Cortex of kidney (tissue), 1 donor: ENCODE measurements at places on chromosomes 2 and 18.

GRCh38 chr2:175929850-175930249 lies 72.2 kb downstream of the LNPK start:
- no peak for DNase-seq

- no peak for DNase-seq
These were observed 1.2 kb downstream of the TFPI start for GRCh38 chr2:187552828-187553681.

DNA sequence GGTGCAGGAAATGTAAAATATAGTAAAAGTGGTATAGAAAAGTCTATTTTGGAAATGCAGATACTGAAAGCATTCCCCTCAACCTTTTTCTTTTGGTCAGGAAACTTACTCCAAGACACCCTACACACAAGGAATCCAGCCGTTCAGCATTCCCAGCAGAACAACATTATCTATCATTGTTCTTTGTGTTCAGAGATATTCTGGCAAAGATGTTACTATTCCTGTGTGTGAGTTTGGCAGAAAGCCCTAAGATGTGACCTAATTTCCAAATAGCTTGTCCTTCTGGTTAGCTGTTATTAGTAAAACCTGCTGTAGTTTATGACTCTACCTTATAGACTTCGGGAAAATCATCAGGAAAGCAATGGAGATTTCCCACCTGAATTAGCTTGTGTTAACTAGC lies 78.1 kb upstream of the PELI1 start:
- DNase-seq, result no peak

DNA sequence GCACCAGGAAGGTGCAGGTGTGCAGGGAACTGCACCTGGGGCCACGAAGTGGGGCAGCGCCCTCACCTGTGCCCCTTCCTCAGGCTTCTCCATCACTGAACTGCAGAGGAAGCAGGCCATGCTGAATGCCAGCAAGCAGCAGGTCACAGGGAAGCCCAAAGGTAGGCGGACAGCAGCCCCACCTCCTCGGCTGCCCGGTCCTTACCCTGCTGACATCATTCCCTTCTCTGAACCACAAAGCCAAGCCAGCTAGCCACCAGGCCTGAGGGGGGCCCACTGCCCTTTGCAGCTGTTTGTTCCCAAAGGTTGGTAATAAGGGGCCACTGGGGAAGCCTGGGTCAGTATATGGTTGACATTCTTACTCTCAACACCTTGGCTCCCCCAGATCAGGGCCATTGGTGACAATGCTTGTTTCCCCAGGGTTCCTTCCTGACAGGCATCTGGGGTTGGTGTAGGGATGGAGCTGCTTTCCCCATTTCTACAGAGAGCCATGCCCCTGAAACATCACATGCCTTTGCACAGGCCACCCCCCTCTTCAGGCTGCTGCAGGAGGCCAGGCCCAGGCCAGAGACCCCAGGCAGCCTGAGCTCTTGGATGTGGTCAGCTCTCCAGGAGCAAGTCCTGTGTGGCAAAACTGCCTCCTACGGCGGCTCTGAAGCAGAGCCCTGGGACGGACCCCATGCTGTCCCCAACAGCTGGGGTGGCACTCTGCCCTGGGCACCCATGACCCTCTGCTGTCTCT lies 47.8 kb downstream of the FAM168B start:
- DNase-seq, result no peak

- no peak for DNase-seq
These were observed 36.6 kb upstream of the PRLH start for GRCh38 chr2:237529452-237530402.

DNA sequence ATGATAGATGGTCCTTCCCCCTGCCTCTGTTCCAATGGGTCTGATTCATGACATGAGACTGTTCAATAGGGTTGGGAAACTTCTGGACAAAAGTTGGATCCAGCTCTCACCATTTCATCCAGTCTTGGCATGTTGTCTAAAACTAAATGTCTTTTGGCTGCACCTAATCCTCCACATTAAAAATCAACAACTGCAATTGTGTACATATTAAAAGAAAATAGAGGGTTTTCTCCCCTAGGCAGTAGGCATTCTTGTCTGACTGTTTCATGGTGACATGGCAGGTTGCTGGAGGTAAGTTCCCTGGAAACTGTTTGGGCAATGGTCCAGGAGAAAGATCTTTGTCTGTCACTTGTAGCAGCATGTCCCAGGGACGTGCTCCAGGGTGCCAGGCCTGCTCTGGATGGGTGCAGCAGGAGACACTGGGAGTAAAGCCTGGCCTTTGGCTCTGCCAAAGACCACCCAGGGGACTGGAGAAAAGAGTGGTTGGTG lies 135.8 kb downstream of the TCF4 start:
- DNase-seq, result no peak

- no peak for DNase-seq
These were observed 80.6 kb upstream of the ZFP36L2 start for GRCh38 chr2:43307046-43307445.

DNA sequence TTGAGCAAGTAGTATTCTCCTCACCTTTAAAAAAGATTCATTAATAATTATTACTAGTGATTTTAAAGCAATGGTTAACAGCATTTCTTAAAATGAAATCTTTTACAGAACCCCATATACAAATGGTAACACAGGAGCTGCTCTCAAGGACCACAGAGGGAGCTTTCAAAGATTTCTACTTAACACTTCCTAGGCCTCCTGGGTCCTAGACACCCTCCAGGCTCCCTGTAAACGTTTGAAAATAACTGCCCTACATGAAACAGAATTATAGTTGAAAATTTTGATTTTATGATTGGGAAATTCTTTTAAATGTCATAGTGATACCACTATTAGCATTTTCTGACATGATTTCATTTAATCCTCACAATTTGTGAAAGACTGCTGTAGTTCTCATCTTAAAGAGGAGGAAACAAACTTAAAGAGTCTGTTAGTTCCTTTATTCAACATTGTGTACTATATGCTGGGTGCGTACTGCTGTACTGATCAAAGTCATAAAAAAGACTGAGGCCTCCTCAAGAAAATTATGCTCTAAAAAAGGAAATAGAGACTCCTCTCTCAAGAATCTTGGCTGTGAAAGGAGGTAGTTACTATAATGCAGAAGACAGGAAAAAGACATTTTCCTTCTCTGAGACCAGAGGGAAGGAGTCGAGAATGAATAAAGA lies 10.6 kb downstream of the CUL3 start:
- no peak for DNase-seq

DNA sequence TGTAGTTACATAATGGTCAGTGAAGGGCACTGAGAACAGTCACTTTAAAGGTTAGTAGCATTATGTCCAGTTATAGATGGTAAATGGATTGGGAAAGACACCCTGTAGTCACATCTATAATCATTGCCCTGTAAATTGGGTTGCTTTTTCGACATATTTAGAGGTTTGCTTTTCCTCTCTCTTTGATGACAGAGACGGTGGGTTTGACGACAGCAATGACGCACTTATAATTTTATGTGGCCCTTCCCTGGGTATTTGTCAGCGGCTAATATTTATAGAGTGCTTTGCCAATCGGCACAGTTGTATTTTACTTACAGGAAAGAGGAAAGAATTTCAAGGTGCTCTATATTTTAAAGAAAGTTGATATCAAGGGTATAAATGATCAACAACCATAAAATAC lies 2.8 kb downstream of the CPS1 start:
- no peak for DNase-seq
